Motor neuron (in vitro differentiated cells): ENCODE measurements at places on chromosomes 2 and 18. TPM values are rescaled to one million over a fixed set of nuclear protein-coding genes. Genes with fewer than 3 reads are reported as not detected.

- peak; percentile 90 for ATAC-seq
Measured at GRCh38 chr2:39593439-39594393, 72.0 kb upstream of the TMEM178A start.

DNA sequence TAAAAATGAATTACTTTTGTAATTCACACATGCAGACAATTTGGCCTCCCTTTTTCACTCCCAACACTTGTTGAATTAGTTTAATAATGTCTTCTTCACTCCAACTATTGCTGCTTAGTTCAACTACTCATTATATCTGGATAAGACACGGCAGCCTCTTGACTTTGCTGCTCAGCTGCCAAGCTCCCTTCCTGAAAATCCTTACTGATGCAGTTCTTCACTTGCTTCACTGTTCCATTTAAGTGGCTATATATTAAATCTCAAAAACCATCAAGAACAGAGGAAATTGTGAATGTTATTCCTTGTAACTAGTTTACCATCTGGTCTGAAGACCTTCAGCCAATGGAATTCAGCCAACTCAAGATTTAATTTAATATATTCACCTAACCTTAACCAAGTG lies 127.1 kb downstream of the NCOA1 start:
- no peak for ATAC-seq

- ATAC-seq, result no peak
Measured at GRCh38 chr2:30371028-30371689, 75.9 kb upstream of the LCLAT1 start.

The DYNAP gene
- total RNA-seq, result 0.21 TPM in 1 of 2 replicates, not detected in the other

The GKN2 gene
- not detected in 2 replicates for total RNA-seq

GRCh38 chr2:222362336-222362735 lies 62.0 kb upstream of the SGPP2 start:
- ATAC-seq, result no peak

- no peak for ATAC-seq
Measured at GRCh38 chr2:190404487-190404886, 3.7 kb upstream of the MFSD6 start.

DNA sequence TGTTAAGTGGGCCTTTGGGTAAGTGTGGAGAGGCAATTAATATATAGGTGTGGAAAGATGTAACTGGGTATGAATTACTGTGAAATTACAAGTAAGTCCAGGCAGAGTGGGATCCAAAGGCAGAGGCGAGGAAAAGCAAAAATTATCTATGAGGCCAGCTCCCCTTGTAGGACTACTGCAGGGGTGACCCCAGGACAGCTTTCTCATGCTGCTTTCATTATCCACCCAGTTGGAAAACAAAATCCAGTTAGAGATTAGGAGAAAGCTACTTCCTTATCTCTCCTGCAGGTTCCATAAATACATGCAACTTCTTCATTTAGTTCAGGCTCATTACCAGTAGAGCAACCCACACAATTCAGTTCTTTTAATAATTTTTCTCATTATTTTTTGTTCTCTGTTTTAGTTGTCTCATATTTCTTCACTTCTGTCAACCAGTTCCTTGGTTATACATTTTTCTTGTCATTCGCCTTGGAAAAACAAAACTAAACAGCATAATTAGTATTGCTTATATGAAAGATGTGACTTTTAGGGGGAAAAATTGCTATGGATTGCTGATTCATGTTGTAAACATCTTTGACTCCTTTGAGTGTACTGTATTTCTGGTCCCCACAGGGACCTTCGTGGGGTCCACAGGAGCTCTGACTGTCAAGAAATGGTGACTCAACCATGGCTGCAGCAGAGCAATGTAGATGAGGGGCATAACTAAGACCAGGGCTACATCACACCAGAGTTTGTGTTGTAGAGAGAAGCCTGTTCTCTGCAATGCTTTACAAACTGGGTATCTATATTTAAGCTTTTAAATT lies 110.4 kb upstream of the PARD3B start:
- ATAC-seq, result no peak

- no peak for ATAC-seq
Measured at GRCh38 chr2:66790651-66791181, 355.8 kb downstream of the MEIS1 start.

DNA sequence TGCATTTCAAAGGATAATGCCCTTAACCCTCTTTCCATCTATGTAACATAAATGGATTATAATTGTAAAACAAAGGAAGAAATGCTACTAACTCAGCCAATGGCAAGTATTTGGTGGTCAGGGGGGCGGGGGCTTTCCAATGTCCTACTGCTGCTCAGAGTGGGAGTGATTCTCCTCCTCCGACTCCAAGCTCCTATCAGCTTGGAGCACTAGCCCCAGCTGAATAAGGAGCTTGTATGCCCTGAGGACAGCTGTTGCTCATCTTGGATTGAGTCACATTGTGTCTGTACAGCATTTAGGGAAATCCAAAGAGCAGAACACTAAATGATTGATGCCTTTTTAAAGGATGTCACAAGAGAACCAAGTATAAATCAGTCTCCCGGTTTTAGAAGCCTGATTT lies 105.6 kb upstream of the ZNF521 start:
- ATAC-seq, result peak; percentile 78

- ATAC-seq, result no peak
Measured at GRCh38 chr18:56044239-56044638, 456.2 kb upstream of the TCF4 start.

The MAPRE3 gene
- total RNA-seq, result 34.9 and 54.1 TPM in 2 replicates
